Right ventricle myocardium superior (tissue), 1 donor: ENCODE measurements at places on chromosomes 6 and 20. TPM values are rescaled to one million over a fixed set of nuclear protein-coding genes. Genes with fewer than 3 reads are reported as not detected.

DNA sequence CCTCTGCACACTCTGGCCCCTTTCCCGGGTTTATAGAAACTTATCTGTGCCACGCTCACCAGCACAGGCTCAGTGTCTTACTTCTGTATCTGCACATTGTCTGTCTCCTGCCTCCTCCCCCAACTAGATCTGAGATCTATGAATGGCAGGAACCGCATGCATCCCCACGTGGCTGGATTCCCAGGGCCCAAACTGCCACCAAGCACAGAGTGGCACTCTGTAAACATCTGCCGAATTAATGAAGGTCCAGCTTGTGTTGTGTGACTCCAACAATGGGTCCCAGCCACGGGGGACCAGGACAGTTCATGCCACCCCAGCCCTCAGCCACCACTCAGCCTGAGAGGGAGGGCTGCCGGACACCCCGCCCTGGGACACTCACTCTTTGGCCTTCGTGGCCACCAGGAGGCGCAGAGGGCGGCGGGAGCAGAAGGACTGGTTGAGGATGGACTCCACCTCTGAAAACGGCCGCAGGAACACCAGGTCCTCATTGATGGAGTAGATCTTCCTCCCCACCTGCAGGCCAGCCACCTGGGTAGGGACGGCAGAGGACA is 171.1 kb downstream of the PREX1 start:
- DNase-seq, result no peak

DNA sequence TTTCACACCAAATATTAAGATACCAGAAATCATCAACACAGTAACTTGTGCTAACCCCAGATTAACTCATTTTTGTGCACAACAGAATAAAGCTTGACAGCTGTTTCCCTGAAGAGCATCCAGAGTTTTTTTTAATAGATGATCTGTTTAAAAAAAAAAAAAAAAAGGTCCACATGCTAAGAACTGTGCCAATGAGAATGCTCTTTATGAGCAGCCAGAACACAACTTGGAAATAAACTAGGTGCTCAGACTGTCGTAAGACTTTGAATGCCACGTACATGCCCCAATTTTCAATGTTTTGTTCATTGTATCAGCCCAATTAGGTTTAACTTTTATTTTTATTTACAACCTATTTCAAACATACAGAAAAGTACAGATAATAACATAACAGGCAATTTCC is 47.3 kb downstream of the STAU1 start:
- DNase-seq, result no peak

GRCh38 chr6:133967347-133967746 is 14.3 kb downstream of the TBPL1 start:
- no peak for DNase-seq

- peak; percentile 57 for DNase-seq
These were observed 100.4 kb upstream of the MLN start for GRCh38 chr6:33904050-33904746.

GRCh38 chr20:20815711-20816455 is 103.4 kb upstream of the RALGAPA2 start:
- DNase-seq, result no peak

DNA sequence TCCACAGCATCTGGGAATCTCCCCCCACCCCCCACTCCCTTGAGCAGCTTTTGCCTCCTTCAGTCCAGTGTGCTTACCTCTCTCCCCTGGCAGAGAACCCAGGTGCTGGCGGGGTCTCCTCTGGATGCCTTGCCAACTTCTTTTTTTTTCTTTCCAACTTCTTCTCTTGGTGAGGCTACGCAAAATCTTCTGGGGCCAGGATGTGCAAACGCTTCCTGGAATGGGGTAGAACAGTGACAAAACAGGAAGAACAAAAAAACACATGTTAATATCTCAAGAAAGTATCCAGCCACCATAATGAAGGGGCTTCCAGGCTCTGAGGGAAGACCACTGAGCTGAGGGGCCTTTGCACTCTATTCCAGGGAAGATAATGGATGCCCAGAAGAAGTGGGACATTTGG is 53.9 kb upstream of the DDR1 start:
- DNase-seq, result no peak

DNA sequence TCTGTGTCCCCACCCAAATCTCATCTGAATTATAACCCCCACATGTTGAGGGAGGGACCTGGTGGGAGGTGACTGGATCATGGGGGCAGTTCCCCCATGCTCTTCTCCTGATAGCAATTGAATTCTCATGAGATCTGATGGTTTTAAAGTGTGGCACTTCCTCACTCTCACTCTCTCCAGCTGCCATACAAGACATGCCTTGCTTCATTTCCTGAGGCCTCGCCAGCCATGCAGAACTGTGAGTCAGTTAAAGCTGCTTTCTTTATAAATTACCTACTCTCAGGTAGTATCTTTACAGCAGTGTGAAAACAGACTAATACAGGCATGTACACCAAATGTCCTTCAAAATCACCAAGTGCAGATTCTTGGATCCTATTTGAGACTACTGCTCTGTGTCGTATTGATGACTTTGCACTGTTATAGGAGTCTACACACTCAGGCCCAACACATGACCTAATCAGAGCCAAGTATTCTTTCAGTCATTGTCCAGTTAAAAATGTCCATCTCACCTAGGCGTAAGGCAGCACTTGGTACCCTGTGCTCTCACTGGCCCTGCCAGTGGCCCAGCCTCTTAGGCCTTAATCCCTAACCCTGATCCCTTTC is 52.8 kb upstream of the UST start:
- no peak for DNase-seq

DNA sequence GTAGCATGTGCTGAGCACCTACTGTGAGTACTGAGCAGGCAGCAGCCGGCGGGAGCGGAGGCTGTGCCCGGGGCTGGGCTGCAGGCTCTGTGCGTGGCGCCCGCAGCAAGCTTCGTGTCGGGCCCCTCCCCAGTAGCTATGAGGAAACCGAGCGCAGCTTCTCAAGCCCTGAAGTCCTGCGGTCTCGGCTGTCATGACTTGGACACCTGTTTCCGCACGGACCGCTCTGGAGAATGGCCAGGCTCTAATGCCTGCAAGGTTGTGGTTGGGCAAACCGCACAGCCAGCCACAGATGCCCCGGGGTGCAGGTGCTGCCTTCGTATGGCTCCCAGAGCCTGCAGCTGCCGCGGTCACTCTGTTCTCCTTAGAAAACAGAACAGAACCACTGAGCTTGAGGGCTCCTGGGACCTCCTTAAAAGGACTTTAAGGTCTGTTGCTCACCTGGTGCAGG is 33.7 kb downstream of the PYGB start:
- peak; percentile 30 for DNase-seq

GRCh38 chr6:35312807-35313206 is 15.2 kb downstream of the DEF6 start:
- no peak for DNase-seq

DNA sequence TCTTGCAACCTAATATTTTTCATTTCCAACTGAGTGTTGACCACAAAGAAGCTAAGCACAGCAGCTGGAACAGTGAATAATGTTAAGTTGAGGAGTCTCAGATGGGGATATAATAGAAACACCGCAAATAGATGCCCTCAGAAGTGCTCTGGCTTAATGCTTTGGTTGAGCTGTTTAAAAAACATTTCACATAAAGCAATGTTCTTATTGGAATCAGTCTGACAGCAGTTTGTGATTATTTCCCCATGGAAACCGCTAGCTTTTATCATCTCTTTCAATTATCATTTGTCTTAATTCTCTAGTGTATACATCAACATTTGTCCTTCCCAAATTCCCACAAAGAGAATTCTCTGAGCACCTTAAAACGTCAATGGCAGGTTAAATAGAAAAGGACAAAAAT is 30.8 kb downstream of the METTL24 start:
- DNase-seq, result no peak

- no peak for DNase-seq
These were observed 123.7 kb upstream of the NHSL1 start for GRCh38 chr6:138622967-138623366.

Gene RSPH3
- total RNA-seq, result 9.5 TPM

Gene FNDC1
- 1.2 TPM for total RNA-seq

Gene PRRT1
- total RNA-seq, result 0.51 TPM

Gene HLA-DRB5
- total RNA-seq, result 17.7 TPM

Gene KIF25
- total RNA-seq, result 0.35 TPM

Gene PRR18
- not detected for total RNA-seq

Gene RIPPLY2
- not detected for total RNA-seq

Gene SCUBE3
- total RNA-seq, result 9.7 TPM
